ENCODE measurements at places on chromosomes 3 and 15.

DNA sequence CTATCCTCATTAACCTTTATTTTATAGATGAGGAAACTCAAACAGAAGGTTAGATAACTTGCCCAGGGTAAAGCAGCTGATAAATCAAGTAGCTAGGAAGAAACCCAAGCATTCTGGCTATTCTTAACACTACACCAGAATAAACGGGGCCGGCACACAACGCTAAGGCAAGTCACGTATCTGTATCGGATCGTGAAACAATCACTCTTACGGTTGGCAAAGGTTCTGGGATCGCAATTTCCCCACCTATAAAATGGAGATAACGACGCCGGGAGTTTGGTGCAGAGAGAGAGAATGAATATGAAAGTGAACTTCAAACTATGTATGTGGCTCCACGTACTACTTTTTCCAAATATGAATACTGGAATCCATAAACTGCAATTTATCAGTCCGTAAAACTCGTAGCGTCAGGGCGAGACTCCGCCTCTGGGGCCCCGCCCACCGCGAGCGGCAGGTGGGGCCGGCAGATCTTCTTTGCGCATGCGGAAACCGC is 252 bp upstream of the ARMC8 start:
- peak; percentile 94 for DNase-seq

- no peak for DNase-seq
Observed at GRCh38 chr3:54573858-54574257, 354.0 kb downstream of the LRTM1 start.

GRCh38 chr3:47512416-47513124 is 942 bp downstream of the ELP6 start:
- peak; percentile 29 for DNase-seq

GRCh38 chr3:142095841-142096240 is 53.5 kb downstream of the TFDP2 start:
- peak; percentile 94 for DNase-seq

DNA sequence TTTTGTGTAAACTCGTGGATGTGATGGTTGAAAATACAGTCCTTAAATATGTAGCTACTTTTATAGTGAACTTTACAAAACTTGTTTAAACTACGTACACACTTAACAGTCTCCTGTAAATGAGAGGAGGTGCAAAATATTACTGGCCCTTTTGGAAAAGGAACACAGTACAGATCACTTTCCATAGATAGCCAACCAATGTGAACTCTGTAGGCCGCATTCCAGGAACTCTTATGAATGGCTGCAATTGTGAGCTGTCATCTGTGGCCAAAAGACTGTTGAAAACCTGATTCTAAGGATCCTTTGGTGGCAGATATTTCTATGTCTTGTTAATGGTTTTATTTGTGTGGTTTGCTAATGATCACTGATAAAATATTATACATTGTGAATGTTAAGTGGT is 6.2 kb downstream of the TSC22D2 start:
- DNase-seq: no peak

DNA sequence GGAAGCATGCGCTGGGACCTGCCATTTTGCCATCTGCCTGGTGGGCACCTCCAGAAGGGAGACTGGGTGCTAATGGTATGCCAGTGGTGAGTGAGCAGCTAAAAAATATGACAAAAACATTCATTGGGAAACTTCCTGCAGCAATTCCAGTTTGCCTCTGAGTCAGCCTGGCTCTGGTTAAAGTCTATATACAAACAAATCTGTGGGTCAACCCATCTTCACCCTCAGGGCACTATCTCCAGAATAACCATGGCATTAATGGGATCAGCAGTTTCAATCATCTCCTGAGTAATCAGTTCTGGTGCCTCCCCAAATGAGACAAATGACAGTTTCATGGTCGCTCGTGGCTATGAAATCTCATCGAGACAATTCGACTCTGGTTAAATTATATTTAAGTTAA is 21.5 kb downstream of the FRMD4B start:
- DNase-seq: no peak

GRCh38 chr15:71215126-71215894 is 100.0 kb downstream of the THSD4 start:
- no peak for DNase-seq

DNA sequence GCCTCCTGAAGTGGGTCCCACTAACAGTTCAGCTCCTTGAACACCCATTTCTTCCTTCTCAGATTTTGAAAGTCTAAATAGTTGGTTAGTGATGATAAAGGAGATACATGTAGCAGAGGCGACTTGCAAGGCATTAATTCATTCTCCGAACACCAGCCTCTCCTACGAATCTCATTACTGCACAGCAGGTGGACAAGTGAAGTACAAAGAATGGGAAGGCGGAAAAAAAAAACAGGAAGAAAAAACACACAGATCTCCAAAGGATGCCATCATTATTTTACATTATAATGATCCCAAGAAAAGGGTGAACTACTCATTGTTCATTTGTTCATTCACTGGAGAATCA is 276.5 kb downstream of the MAGI1 start:
- DNase-seq: no peak

DNA sequence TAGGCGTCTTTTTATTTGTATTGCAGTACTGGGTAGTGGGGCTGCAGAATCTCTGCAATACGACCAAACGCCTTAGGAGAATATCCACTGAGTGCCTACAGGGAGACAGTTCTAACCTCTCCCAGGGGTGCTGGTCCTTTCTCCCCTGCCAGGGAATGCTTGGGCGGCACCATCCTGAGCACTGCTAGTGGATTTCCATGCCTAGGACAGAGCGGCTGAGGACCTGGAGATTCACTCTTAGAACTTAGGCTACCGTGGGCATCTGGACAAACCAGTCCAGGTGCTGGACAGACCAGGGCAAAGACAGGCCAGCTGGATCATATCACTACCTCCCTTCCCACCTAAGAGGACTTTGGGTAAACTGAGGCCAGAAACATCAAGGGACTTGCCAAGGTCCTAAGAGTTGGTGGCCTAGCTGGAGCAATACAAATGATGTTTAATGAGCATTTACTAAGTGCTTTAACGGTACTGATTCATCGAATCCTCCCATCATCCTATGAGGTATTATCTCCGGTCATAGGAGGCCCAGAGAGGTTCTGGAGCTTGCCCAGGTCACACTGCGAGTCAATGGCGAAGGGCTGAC is 902 bp downstream of the TMEM44 start:
- DNase-seq: no peak

DNA sequence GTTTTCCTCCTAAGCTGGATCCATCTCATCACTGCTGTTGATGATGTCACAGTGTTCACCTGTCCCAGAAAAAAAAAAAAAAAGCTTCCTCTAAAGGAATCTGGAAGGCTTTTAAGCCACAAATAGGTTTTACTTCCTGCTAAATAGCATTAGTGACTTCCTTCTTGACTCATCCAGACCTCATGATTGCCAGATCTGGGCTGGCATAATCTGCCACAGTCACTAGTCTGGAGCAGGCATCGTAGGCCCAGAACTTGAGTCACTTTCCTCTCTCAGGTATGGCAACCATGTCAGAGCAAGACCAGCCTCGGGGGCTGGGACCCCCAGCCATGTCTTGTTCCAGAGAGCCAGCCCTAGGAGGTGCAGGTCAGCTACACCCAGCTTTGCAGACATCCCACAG is 266.5 kb upstream of the CADM2 start:
- DNase-seq: no peak

GRCh38 chr3:25911525-25912295 is 121.8 kb downstream of the OXSM start:
- DNase-seq: no peak

DNA sequence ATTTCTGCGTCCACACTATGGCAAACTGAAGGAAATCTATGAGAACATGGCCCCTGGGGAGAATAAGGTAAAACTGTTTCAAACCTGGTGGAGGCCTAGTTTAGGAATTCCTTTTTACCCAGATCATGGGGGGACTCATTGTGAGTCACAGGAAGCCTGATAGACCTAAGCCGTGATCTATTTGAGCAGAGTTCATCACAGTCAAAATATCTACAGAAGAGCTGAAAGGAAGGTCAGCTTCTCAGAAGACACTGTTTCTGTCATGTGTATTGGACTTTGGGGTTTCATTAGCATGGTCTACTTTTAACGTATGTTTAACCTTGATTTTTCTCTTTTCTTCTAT is 1.3 kb downstream of the PSMD2 start:
- DNase-seq: no peak

- no peak for DNase-seq
Observed at GRCh38 chr3:140397847-140398246, 280.0 kb upstream of the TRIM42 start.

DNA sequence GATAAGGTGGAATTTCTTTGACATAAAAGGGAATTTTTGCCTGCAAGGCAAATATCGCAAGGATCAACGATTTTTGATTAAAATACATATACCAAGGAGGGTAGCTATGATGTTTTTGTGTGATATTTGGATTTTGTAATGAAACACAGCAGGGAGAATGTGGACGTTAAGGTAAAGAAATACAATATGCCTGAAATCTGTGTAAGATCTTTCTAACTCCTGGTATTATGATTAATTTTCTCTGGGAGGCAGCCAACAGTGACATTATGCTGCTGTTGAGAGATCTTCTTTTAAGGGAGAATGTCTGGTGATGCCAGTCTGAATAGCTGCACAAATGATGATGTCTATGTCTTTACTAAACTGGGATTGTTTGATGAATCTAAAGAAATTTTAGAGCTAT is 972.2 kb downstream of the SQOR start:
- DNase-seq: no peak

DNA sequence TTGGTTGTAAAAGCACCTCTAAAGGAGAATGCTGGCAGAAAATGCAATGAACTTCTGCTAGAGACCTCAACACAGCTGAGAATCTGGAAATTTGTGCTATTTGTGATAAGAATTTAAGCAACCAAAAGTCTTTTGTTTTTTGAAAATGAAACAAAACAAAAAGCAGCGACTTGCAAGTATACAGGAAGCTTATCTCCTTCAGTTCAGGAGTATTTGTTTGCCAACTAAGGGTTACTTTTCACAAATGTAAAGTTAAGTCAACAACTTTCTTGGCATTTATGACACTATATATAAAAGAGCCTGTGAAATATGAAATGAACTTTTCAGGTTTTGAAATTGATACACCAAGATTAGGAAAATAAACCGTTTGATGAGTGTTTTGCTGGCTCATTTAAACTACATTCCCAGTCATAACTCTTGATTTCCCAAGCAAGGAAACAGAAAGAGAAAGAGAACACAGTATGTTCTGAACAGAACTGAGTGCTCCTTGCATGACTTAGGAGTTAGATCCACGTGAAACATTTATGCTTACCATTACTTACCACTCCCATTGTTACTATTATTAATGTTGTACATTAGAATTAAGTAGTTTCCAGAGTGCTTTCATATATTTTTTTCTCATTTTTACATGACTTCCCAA is 92.3 kb upstream of the COL8A1 start:
- DNase-seq: no peak

- no peak for DNase-seq
Observed at GRCh38 chr3:119161240-119161639, 12.2 kb upstream of the UPK1B start.

- no peak for DNase-seq
Observed at GRCh38 chr3:107629566-107629965, 106.8 kb downstream of the BBX start.

DNA sequence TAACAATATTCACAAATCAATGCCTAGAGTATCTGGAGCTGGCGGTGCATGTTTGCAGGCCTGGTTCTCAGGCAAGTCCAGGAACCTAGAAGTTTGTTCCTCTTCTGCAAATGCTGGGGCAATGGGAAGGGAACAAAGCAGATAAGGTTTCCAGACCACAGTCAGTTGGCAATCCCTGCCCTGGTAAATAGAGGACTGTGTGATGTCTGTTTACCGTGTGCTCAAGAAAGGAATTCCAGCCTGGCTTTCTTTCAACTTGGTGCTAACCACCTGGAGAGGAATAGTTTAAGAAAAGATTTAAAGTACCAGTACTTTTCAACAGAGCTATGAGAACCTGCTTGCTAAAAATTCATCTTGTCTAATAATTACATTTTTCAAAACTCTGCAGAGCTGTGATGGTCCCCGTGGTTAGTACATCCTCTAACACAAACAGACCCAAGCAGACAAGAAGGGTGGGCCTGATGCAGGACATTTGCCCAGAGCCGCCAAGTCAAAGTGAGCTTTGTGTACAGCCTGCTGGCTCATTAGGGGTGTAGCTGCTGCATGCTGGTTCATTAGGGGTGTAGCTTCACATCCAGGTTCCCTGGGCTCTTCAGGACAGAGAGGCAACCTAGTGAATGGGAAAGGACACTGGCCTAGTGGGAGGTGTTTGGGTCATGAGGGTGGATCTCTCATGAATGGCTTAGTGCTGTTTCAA is 220.5 kb downstream of the SQOR start:
- DNase-seq: no peak

- no peak for DNase-seq
Observed at GRCh38 chr15:60652245-60652644, 173.3 kb upstream of the ICE2 start.

DNA sequence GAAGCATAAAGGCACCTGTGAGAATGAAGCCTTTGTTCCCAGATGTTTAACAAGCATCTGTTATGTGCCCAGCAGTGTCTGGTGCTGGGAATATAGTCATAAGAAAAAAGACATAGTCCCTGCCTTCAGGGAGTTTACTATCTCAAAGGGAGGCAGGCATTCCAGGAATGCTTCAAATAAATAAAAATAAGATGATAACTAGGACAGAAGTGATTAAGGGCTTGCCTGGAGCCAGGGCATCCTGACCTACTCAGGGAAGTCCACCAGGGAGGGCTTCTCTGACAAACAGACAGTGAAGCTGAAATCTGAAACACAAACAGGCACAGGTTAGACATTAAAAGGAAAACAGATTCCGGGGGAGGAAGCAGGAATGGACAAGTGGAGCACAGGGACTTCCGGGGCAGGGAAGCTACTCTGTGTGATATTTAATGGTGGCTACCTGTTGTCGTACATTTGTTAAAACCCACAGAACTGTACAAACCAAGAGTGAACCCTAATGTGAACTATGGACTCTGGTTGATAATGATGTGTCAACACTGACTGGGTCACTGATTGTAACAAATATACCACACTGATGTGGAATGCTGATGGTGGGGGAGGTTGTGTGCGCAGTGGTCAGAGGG is 53.3 kb downstream of the ITGB5 start:
- no peak for DNase-seq

GRCh38 chr3:179688850-179689249 is 36.0 kb downstream of the USP13 start:
- DNase-seq: no peak

DNA sequence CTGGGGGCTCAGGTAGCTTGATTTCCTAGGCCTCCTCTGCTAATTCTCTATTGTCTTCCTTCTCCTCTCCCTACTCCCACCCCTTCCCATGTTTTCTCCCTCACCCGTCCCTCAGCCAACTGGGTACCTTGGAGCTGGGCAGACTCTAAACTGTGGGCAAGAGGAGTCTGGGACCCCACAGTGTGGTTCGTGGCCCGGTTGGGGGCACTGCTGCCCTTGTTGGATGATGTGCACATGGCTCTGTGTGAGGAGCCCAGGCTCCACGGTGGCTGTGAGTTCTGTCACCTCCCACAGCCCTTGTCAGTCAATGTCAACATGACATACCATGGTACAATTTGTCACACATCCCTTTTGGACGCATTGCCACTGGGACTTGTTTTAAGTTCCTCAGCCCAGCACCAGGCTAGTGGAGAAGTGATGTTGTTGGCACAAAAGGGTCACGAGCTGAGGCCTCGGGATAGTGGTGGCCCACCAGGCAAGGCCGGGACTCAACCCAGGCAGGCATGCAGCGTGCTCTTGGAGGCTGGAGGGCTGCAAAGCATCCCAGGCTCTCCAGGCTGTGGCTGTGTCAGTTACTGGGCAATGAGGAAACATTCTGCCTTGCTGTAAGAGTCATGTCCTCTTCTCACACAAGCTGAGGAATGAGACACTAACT is 142.3 kb downstream of the TLE3 start:
- peak; percentile 18 for DNase-seq

- DNase-seq: no peak
Observed at GRCh38 chr3:11622586-11623550, 20.8 kb downstream of the VGLL4 start.
